ENCODE measurements at places on chromosomes 6 and 20.

DNA sequence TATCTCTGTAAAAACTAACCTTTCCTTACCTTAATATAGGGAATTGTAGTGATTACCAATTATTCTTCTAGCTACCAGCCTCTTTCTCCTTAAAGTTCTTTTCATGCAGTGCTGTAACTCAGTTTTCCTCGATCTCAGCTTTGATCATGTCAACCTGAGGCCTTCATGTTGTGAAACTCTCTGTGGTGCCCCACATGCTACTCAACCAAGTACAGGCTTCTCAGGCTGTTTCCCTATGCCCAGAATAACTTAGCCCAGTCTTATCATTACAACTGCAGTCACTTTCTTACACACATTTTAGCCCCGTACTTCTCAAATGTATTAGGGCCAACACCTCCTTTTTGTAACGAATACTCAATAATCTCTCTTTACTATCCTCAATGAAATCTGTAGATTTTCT is 90.1 kb upstream of the SUPT3H start:
- DNase-seq, result no peak

DNA sequence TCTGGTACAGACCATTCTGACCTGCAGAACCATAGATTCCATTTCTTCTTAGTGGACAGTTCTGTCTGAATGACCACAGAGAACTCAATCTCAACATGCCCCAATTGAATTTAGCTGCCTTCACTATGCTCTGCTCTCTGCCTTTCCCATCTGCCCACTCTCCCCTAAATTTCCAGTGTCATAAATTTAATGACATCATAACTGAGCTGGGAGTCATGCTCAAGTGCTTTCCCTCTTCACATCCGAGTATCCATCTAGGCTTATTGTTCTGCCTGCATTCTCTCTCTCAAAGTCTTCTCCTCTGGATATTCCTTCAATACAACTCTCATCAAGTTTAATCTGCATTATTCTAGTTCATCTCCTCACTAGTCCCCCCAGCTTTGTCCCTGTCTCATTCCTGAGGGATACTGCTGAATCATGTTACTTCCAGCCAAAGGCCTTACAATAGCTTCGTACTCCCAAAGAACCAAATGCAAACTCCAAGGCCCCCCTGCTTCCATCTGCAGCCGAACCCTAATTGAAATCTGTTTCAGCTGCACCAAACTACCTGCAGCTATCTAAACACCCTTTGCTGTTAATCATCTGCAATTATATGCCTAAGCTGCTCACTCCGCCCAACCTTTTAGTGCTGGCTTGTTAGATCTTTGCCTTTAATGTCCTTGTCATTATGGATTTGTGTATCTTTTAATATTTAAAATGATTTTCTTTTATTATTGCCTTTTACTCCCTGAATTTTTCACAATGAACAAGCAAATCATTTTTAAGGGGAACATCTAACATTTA is 46.1 kb downstream of the SLC35B3 start:
- DNase-seq, result no peak

GRCh38 chr6:34414999-34415858 is 10.6 kb downstream of the RPS10 start:
- DNase-seq, result no peak

DNA sequence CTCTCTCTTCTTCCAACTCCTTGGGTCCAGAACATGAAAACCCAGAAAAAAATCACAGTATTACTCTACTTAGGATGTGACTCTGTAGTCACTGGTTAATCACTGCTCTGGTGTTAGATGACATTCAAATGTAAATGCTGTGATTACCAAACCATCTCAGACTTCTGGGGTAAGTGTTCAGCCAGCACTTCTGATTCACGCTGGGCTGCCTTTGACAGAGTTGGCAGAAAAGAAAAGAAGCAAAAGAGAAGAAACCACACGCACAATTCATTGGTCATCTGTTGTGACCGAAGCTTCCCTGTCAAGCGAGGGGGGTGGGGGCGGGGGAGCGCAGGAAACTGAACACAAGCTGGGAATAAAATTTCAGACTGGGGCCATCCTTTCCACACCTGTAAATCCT is 82.7 kb downstream of the PSMG4 start:
- DNase-seq, result no peak

DNA sequence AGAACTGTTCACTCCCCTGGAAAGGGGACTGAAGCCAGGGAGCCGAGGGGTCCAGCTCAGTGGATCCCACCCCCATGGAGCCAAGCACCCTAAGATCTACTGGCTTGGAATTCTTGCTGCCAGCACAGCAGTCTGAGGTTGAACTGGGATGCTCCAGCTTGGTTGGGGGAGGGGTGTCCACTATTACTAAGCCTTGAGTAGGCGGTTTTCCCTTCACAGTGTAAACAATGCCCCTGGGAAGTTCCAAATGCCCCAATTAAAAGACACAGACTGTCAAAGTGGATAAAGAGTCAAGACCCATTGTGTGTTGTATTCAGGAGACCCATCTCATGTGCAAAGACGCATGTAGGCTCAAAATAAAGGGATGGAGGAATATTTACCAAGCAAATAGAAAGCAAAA is 150.2 kb downstream of the LPA start:
- no peak for DNase-seq

DNA sequence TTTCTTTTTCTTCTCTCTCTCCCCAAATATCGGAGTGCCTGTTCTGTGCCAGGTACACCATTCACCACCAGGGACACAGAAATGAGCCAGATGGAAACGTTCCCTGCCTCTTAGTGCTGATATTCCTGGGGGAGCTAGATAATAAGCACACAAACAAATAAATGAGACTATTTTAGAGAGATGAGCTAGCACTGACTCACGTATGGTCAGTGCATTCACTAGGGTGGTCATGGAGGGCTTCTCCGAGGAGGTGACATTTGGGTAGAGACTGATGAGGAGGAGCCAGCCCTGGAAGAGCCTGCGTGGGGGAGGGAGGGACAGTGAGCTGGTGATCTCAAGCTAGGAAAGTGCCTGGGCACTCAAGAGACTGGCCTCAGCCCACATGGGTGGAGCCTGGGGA is 252.3 kb upstream of the KCNG1 start:
- no peak for DNase-seq

DNA sequence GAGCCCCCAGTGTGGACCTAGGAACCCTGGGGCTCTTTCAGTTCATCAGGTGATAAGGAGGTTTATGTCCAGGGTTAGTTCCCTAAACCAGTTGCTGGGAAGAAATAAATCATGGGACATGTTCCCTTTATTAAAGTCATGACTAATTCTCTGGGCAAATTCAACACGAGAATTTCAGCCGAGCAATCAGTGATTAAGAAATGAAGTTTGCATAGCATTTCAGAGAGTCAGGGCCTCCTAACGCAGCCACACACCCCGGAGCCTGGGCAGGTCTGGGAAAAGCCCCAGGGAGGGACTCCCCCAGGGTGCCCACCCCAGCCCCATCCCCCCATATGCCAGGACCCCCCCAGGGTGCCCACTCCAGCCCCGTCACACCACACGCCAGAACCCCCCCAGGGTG is 20.1 kb downstream of the SLCO4A1 start:
- DNase-seq, result no peak

GRCh38 chr20:25226433-25227316 is 21.2 kb upstream of the PYGB start:
- no peak for DNase-seq

DNA sequence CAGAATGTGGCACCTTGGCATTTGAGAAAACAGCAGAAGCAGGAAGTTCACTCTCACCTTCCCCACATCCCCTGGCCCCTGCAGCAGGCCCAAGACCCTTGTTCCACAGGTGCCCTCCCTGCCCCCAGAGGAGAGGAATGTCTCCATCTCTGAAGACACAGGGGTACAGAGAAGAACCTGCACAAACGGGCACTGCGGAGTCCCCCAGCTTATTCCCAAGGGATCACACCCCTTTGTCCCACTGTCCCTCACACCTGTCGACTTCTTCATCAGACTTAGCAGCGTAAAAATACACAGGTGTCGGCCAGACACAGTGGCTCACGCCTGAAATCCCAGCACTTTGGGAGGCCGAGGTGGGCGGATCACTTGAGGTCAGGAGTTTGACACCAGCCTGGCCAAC is 42.9 kb upstream of the TMEM181 start:
- DNase-seq, result no peak

- DNase-seq, result no peak
Measured at GRCh38 chr20:59221049-59221706, 57.6 kb downstream of the ZNF831 start.

DNA sequence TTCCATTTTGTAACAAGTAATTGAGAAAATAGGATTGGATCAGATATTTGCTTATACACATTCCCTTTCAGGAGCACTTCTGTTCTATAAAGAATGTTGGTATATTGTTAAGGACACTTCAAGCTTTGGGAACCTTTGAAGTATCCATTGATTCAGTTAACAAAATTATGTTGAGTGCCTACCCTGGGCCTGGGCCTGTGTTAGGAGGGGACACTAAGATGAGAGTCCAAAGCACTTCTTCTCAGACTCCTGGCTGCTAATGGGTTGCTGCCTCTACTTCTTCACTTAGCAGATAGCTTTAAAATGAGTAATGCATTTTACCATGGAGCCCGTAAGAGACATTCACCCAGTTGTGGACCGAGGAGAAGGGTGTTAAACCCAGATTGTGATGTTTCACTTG is 40.3 kb downstream of the PTPN1 start:
- peak; percentile 36 for DNase-seq

- no peak for DNase-seq
Measured at GRCh38 chr6:67952948-67953347, 682.1 kb upstream of the ADGRB3 start.

Data from NCI-H187 (cell line).